ENCODE measurements at places on chromosomes 2 and 18.

GRCh38 chr2:26456440-26457250 is 21.3 kb downstream of the OTOF start:
- DNase-seq, result no peak

- no peak for DNase-seq
Observed at GRCh38 chr18:28015671-28016070, 161.3 kb downstream of the CDH2 start.

DNA sequence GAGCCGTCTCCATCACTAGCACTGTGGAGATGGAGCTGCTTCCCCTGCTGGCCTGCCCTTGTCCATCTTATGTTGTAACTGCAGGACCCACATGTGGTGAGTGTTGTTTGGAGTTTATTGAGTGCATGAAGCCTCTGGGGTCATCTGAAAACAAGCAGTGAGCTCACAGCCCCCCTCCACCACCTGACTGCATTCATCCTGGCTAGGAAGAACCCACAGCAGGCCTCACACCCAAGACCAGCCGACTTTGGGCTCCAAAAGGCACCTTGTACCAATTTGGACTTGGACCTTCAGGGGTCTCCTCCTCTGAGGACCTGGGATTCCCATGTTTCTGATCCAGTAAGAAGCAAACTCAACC is 116.1 kb downstream of the TWIST2 start:
- no peak for DNase-seq

DNA sequence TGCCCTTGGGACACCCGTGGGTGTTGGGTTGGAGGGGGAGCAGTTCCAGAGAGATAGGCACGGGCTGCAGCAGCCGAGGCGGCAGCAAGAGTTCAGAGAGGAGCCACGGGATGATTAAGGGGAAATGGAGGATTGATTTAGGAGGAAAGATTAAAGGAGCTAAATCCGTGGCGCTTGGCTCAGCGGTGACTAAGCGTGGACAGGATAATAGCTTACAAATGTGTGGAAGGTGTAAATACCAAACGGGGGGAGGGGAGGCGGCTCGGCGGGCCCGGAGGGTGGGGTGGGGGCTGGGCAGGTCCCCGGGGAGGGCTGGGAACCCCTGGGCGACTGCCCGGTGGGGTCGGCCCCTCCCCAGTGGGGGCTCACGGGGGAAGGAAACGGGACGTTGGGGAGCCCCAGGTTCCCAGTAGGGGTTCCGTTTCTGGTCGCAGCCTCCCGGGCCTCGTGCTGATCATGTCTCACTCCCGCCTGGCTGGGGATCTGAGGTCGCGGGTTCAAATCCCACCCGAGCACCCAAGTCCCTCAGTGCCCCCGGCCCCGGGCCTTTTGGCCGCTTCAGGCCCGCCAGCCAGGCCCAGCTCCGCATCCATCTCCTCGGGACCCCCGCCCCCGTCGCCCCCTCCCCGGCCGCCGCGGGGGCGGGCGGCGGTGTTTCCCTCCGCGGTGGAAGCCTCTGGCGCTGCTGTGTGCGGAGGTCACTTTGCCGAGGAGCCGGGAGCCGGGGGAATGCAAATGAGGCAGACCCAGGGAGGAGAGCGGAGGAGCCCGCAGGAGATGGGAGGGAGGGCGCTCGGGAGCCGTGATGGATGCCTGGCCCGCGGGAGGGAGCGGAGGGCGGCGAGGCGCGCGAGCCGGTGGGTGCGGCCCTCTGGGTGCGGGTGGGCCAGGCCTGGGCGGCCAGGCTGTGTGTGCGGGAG is 8.1 kb downstream of the ASIC4 start:
- no peak for DNase-seq

DNA sequence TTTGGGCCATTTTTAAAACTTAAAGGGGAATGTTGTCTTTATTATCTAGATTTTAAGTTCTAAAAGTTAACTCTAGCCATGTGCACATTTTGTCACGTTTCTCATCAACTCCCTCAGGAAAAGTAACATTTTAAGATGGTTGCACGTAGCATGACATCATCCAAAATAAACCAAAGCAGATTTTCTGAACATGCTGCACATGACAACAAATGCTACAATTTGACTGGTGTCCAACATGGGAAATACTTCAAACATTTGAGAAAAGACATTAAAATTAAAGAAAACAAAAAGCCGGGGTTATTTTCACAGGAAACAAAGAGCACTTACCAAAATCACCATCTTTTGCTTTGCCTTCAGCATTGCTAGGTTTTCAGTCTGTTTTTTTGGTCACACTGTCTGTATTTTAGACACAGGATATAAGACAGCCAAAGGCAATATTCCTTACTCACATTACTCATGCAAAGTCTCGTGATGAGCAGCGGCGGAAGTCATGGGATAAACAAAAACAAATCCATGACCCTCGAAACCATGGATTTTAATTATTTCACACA is 51.3 kb upstream of the RND3 start:
- no peak for DNase-seq

- DNase-seq, result no peak
Observed at GRCh38 chr2:237879058-237879430, 19.6 kb downstream of the RAMP1 start.

- no peak for DNase-seq
Observed at GRCh38 chr18:35581546-35581897, at the start of gene GALNT1. Gene GALNT1 (plus strand): TSS chr18:35581740. CDS start chr18:35654663, 72,923 bp downstream.

GRCh38 chr2:240930631-240931318 is 24.6 kb downstream of the CROCC2 start:
- no peak for DNase-seq

DNA sequence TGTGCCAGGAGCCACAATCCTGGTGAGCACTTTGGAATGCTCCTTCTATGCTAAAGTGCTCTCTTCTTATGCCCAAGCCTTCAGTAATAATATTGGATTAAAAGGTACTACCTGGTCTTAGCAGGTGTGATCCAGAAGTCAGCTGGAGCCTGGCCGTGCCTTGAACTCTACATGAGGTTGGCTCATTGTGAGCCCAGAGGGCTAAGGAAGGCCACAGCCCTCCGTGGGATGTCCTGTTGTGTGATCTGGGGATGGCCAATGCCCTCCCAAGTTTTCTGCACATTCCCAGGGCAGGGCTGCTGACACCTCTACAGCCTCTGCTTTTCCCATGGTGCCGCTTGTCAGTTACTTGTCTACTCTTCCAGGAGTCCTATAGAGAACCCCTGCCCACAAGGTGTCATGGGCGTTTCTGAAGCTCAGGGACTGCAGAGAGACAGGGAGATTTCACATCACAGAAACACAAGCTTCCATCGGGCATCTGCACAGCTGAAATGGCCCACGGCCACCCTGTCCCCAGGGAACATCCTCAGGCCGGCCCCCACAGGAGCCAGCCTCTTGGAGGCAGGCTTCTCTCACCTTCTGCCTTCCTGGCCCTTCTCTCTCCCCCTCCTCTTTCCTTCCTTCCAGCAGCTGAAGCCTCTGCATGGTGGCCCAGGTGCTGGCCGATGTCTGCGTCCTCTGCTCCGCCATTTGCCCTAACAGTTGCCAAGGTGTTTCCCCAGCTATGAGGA is 27.3 kb upstream of the GPR55 start:
- no peak for DNase-seq

- DNase-seq, result no peak
Observed at GRCh38 chr2:200373973-200374416, 67.5 kb downstream of the SPATS2L start.

DNA sequence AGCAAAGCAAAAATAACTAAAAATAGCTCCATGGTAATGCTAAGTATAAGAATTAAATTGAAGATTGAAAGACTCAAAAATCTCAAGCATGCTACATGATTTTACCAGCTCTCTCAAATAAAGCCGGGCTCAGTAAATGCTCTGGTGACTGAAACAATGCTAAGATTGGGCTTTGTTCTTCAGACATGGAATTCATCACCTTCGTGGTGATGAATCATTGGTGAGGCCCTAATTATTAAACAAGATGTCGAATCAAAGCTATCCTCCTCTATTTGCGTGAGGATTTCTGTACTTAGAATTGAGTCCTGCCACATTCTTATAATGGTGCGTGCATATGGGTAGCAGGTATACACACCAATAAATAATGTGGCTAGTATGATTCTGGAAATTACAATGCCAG is 58.8 kb upstream of the LRRTM1 start:
- no peak for DNase-seq

DNA sequence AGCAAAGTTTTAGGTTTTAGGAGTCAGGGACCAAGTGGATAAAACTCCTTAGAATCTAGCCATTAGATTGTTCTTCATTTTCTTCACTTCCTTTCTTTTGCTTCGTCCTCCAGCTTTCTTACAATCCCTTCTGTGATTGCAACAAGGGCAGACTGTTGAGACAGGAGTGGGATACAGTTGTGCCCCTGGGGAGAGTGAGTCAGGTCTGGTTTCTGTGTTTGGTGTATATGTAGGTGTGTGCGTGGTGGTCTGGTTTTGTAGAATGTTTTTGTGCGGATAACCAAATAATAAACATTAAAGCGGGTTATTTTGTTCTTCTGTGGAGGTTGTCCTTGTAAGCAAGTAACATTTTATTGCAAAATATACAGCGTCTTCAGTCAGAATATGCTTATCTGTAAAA is 7.3 kb downstream of the INSIG2 start:
- no peak for DNase-seq

DNA sequence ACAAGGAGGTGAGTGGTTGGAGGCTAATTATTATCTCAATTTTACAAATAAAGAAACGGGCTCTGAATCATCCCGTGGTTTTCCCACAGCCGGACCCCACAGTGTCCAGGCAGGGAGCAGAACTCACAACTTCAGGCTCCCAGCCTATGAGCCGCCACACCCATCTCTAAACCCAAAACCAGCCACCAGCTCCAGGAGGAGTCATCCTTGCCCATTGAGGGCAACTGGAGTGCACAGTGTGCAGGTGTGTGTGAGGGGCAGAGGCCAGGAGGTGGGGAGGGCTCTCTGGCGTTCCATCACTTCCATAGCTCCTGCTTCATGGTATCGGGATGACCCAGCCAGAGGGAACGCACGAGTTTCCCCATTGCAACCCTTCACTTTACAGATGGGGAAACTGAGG is 144.5 kb downstream of the CYP26B1 start:
- no peak for DNase-seq

GRCh38 chr2:76450024-76450475 is 739.3 kb upstream of the GCFC2 start:
- no peak for DNase-seq

- no peak for DNase-seq
Observed at GRCh38 chr18:56637711-56638231, 621 bp downstream of the TXNL1 start.

DNA sequence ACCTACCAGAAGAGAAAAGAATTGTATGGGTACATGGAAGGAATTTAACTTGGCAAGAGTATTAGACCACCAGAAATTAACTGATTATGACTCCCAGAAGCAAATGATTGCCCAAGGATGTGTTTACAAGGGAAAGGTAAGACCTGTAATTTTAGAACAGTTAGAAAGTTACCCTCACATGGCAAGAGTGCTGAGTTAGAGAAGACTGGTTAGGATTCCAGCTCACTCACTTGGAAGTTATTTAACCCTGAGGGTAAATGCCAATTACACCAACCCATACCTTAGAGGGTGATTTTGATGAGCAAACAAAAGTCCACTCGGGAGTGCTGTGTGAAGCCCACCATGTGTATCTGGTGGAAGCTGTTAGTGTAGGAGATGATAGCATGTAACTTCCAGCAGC is 170.2 kb downstream of the TPGS2 start:
- no peak for DNase-seq

GRCh38 chr2:43841949-43842865 is 3.4 kb downstream of the ABCG8 start:
- no peak for DNase-seq

DNA sequence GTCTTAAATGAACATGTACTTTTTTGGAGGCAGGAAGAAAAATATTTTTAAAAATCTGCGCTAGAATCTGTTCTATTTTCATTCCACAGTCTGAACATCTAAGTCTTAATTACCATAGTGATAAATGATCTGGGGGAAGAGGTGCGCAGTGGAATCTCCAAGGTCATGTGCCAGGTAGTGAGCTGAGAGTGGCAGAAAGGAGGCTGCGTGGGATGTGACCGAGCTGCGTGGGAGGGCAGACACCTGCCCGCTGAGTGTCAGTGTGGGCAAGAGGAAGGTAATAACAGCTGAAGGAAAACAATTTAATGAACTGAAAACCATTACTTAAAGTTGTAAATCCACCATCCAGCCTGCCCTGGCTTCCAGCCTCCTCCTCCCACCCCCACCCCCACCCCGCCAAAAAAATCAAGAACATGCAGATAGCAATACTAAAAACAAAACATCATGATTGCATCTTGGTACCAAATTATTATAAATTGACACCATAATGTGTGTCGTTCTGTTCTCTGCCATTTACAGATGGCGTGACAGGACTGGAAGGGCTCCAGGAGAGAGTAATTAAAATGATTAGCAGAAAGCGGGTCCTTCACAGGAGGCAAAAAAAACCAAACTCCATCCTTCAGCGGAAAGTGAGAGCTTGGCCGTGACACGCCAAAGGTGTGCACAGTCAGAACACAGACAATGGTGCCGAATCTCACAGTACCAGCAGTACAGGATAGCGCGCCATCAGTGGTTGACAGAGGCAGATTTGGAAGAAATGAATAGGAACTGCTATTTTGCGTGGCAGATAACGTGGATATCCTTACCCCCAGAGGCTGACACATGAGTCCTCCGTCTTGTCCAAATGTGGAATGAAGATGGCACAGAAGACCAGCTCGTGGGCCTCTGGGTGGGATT is 11.4 kb upstream of the DTNB start:
- DNase-seq, result no peak

GRCh38 chr2:169653636-169654035 is 40.6 kb downstream of the CFAP210 start:
- DNase-seq, result no peak

DNA sequence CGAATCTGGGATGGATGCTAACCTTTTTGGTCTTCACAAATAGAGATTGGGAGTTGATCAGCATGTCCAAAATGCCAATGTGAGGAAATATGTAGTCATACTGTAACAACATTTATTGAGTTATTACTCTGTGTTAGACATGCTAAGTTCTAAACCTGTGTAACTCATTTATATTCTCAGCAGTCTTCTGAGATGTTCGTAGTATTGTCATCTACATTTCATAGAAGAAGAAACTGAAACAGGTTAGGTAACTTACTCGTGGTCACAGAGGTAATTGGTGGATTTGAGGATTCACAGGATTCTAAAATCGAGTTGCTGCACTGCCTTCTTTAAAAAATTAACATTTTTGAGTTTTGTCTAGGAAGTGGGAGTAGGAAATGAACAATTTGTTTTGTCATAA is 162.1 kb downstream of the UBE2E3 start:
- DNase-seq, result no peak

DNA sequence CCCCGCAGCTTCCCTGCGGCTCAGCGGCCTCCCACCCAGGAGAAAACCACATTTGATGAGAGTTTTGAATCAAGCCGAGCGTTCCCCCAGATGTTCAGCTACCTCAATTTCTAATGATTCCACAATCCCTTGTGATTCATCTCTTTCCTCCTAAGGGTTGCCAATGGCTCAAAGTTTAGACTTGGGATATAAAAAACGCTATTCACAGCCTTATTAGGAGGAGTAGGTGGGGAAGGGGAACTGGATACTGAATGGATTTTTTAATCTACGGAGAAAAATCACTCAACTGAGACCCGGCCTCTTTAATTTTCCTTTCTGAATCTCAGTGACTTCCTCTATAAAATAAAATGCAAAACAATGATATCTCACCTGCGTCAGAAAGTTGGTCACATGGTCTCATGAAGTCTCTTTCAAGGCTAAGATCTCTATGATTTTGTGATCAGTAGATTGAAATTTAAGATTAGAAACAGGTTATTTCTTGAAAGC is 192.6 kb upstream of the TCF4 start:
- no peak for DNase-seq

- no peak for DNase-seq
Observed at GRCh38 chr2:36403675-36404230, 48.2 kb downstream of the CRIM1 start.

- DNase-seq, result no peak
Observed at GRCh38 chr18:57131782-57132181, 15.1 kb upstream of the BOD1L2 start.

Data from stimulated activated CD4-positive, alpha-beta T cell treated with anti-CD3 and anti-CD28 coated beads, Interleukin-1b, Interleukin-23, amount 100 ng/mL, for 1 hour (primary cell).